ENCODE measurements at places on chromosomes 4 and X. TPM values are rescaled to one million over a fixed set of nuclear protein-coding genes. Genes with fewer than 3 reads are reported as not detected.

GRCh38 chr4:26010304-26010703 lies 96.3 kb downstream of the SMIM20 start:
- DNase-seq = no peak

TASL gene
- polyA plus RNA-seq = 0.47 TPM

LNX1 gene
- polyA plus RNA-seq = 14.3 TPM

DNA sequence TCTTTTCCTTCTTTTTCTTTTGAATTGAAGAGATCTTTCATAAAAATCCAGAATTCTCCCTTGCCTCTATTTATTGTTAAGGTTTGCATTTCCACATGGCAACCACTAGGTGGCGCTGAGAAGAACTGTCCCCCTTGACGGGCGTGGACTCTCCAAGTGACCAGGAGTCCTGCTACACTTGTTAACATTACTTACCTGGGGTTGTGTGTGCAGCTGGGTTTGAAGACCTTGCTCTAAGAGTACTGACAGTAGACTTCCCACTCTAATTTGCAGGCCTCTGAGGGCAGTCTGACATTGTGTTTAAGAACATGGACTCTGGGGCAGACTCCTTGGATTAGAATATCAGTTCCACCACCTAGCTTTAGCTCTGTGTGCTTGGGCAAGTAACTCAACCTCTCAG lies 52.8 kb downstream of the GPRIN3 start:
- DNase-seq = no peak

- DNase-seq = no peak
Observed at GRCh38 chrX:53115550-53115874, 21.6 kb downstream of the KANTR start.

BBS12 gene
- polyA plus RNA-seq = 15.7 TPM

PCDH7 gene
- polyA plus RNA-seq = 18.9 TPM

Data from left kidney (tissue), 8 donors.